ENCODE measurements at places on chromosomes 3 and 15.

GRCh38 chr15:52678468-52679231, 538 bp downstream of the ATOSA start:
- DNase-seq = peak; percentile 63

- no peak for DNase-seq
Observed at GRCh38 chr3:131960324-131960723, 74.5 kb downstream of the CPNE4 start.

- DNase-seq = peak; percentile 9
Observed at GRCh38 chr3:10702961-10703740, 112.9 kb upstream of the SLC6A11 start.

- DNase-seq = no peak
Observed at GRCh38 chr3:158753854-158754253, 21.6 kb upstream of the RARRES1 start.

DNA sequence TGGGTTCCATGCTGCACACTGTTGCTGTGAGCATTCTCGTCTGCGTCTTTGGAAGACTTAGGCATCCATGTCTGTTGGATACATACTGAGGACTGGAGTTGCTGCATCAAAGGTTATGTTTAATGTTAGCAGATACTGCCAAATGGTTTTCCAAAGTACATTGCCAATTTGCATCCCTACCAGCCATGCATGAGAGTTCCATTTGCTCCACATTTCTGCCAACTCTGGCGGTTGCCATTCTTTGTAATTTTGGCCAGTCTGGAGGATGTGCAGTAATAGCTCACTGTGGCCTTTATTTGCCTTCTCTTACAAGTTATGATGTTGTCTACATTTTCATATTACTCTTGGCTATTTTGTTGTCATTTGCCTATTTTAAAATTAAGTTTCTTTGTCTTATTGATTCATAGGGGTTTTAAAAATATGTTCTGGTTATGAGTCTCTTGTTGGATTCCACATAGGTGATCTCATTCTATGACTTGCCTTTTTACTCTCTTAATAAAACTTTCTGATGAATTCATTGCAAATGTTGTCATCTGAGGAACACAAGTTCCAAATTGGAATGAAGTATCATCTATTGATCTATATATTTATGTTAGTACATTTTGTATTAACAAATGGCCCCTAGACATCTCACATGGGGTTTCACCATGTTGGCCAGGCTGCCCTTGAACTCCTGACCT, 42.1 kb downstream of the FBLN2 start:
- DNase-seq = no peak

- no peak for DNase-seq
Observed at GRCh38 chr3:36894914-36895313, 49.9 kb downstream of the TRANK1 start.

DNA sequence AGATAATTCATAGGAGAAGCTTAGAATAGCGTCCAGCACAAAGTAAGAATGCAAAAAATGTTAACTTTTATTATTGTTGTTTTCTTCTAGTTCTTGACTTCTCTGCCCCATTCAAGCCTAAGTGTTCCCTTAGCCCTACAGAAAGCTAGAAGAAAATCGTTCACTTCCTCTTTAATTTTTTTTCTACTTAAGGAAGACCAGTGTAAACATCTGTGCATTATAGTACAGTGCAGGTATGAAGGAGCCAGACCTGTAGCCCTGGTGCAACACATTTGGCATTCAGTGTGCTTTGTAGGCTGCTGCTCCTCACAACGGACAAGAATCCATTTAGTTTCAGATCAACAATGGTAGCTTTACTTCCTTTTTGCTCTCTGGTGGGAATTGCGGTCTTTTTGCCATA, 127.8 kb upstream of the SLC7A14 start:
- no peak for DNase-seq

GRCh38 chr3:39112535-39112934, 5.1 kb downstream of the TTC21A start:
- no peak for DNase-seq

GRCh38 chr15:84752195-84752594, 3.8 kb downstream of the ZNF592 start:
- no peak for DNase-seq
